Ecto neural progenitor cell (in vitro differentiated cells): ENCODE measurements at places on chromosomes 7 and 10.

DNA sequence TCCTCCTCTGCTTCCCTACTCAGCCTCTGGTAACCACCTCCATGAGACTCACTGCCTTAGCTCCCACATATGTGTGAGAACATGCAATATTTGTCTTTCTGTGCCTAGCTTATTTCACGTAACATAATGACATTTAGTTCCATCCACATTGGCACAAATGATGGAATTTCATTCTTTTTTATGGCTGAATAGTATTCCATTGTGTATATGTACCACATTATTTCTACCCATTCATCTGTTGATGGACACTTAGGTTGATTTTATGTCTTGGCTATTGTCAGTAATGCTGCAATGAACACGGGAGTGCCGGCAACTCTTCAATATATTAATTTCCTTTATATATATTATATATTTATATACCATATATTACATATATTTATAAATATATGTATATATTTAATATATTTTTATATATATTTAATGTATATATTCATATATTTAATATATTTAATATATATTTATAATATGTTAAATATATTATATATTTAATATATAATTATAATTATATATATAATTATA, 1046.9 kb downstream of the DNAJB9 start:
- no peak for DNase-seq

GRCh38 chr10:132958883-132959558, 16.7 kb upstream of the CFAP46 start:
- DNase-seq = no peak

GRCh38 chr7:37000511-37000910, 276.2 kb upstream of the AOAH start:
- DNase-seq = no peak

DNA sequence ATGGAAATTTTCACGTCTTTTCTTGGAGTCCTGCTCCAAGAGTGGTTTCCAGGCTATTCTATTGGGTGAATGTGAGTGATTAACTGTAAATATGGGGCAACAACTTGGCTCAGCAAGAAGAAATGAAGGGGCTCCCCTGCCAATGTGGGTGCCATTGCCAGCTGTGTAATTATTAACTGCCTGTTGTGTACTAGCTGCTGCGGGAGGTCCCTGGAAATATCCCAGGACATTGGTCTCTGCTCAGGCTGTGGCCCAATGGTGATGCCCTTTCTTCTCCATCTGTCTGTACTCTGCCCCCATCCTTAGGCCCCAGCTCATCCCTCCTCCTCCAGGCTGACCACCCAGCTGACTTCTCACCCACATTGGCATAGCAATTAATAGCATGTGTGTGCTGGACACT, 29.4 kb downstream of the NPTX2 start:
- DNase-seq = no peak

DNA sequence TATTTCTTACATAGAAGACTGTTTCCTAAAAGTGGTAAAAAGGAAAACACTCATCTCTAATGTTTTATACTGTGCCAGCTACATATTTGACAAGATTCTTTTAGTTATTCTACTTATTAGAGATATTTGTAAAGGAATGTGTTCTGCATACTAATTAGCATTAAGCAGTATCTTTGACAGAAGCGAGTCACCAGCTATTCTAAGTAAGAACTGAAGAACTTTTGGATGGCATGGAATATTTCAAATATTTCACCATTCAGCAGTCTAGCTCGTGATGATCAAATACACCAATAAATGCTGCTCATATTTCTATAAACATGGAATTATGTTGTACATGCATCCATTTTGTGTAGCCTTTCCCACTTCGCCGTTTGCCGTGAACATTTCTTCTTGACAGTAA, 241.6 kb upstream of the TCF7L2 start:
- DNase-seq = no peak

- DNase-seq = no peak
Observed at GRCh38 chr10:71836596-71836974, 14.5 kb downstream of the PSAP start.

DNA sequence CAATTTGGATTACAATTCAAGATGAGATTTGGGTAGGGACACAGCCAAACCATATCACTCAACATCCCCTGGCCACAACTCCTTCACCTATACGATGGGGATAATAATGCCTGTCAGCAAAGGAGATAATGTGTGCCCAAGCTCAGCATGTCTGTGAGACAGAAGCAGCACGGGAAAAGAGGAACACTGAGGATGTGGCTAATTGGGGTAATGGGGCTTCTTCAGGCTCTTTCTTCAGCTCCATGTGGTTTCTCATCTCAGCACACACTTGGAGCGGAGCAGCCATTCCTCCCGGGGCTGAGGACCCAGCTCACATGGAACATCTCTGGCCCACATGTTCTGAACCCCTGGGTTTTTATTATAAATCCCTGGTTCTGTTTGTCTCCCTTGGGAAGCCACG, 136.0 kb upstream of the NAMPT start:
- DNase-seq = no peak

GRCh38 chr10:59724098-59724938, 14.7 kb upstream of the SLC16A9 start:
- DNase-seq = no peak

GRCh38 chr7:30843741-30844482, 67.7 kb upstream of the AQP1 start:
- no peak for DNase-seq

GRCh38 chr7:11373546-11374142, 400.0 kb downstream of the PHF14 start:
- no peak for DNase-seq

GRCh38 chr7:41732843-41733306, 30.0 kb upstream of the INHBA start:
- no peak for DNase-seq

GRCh38 chr10:54758791-54759190, 42.2 kb downstream of the PCDH15 start:
- DNase-seq = no peak

GRCh38 chr7:155237297-155237696, 60.4 kb upstream of the INSIG1 start:
- no peak for DNase-seq

- DNase-seq = no peak
Observed at GRCh38 chr7:137342828-137343261, 688 bp downstream of the PTN start.

- no peak for DNase-seq
Observed at GRCh38 chr7:36082910-36083309, 70.1 kb upstream of the EEPD1 start.

GRCh38 chr10:48607356-48608278, 2.7 kb upstream of the ARHGAP22 start:
- no peak for DNase-seq

- DNase-seq = no peak
Observed at GRCh38 chr7:22920672-22921071, 93.3 kb downstream of the HYCC1 start.

DNA sequence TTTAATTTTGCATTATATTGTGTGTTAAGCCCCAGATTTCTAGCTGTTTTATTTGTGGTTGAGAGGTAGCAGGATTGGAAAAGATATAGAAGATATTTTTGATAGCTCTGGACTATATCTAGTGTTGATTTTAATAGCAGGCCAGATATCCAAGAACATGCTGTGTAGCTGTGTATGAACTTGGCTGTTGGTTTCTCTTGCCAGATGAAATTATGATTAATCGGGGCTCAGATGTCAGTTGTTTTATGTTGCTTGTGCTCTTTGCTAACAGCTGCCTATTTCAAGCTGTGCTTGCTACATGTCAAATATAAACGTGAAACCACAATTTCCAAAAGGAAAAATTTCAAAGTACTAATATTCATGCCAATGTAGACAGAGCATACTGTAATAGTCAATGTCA, 141.1 kb downstream of the GRM3 start:
- no peak for DNase-seq

GRCh38 chr7:7370076-7370475, 165.6 kb downstream of the COL28A1 start:
- no peak for DNase-seq

DNA sequence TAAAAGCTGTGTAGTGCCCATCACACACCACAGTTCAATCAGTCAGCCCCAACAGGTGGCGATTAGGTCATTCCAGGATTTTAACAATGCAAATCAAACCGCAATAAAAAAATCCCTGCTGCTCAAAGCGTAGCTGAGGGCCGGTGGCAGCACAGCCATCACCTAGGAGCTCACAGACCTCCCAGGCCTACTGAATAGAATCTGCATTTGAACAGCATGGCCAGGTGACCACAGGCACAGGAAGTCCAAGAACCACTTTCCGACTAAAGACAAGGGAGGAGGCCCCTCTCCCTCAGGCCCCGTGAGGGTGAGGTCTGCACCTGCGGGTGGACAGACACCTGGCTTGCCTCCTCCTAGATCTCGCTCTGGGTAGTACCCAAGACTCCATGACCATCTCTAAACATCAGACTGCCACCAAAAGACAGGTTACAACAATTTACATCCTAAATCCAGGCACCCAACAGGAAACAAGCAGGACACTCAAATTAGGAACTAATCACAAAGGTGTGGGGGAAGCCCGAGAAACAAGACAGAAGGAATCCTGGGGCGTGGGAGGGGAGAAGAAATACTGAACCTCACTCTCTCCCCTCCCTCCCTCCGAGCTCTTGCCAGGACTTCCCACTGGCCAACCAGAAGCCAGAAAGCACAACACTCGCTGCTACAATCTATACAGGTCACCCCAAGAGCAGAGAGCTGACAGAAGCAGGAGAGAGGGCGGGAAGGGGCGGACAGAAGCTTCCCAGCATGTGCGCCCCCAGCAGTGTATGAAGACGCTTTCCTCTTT, 19.2 kb downstream of the GNA12 start:
- no peak for DNase-seq

DNA sequence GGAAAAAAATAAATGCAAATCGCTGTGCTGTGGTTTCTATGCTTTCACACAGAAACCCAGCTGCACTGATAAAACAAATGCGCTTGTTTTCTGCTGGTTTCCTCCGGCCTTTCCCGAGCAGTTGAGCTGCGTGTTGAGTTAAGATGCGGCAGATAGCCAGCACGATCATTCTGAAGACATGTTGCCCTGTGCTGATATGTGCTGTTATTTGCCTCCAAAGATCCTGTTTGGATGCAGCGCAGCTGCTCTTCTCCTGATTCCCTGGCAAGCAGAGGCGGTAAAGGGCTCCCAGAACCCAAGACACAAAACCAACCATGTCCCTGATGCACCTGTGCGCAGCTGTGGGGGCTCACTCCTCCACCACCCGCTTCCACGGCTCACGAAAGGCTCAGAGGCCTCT, 225.4 kb downstream of the PAXIP1 start:
- DNase-seq = no peak

GRCh38 chr10:14555807-14556206, 218.9 kb downstream of the FAM107B start:
- DNase-seq = no peak

GRCh38 chr10:553233-553632, 136.2 kb downstream of the DIP2C start:
- no peak for DNase-seq

GRCh38 chr7:30805081-30805691, 34.0 kb downstream of the MINDY4 start:
- DNase-seq = no peak

DNA sequence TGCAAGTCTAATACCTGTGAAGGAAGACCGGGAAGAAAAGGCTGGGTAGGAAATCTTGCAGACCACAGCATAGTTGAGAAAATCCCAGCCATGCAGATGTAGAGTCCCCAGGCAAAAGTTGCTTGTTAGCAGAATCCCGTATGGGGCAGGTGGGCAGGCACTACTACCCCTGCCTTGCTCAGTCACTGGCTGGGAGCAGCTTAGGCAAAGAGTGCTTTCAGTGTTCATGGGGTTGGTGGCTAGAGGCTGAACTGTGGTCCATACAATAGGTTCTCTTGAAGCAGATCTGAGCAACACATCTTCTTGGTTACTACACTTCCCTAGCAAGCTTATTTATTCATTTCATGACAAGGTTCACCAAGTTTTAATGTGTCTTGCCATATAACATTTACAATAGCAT, 92.6 kb downstream of the AHCYL2 start:
- DNase-seq = no peak

DNA sequence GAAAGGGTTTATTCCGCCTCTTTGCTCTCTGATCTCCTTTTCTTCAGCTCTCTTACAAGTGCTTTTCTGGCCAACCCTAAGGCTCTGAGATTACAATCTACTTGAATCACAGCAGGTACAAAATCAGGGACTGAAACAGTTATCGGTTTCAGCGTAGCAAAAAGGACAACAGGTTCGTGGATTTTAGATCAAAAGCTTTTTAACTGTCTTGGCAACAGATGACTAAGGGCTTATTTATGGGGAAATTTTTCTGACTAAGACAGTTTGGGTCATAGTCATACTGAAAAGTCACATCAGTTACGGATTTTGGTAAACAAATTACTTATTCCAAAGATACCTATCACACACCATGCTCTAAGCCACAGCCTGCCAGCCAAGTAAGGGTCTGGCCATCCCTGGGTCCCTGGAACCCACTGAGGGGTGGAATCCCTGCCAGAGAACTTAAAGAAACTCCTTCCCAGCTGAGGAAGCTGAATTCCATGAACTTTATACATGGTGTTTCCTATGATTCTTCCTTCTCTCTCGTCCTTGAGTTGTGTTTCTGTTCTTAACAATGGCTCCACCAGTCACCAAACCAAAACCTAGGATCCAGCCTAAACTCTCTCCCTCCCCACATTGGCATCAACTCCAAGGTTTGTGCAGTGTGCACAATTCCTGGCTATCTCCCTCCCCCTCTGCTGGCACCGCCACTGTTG, 169.3 kb downstream of the FAM107B start:
- DNase-seq = no peak

DNA sequence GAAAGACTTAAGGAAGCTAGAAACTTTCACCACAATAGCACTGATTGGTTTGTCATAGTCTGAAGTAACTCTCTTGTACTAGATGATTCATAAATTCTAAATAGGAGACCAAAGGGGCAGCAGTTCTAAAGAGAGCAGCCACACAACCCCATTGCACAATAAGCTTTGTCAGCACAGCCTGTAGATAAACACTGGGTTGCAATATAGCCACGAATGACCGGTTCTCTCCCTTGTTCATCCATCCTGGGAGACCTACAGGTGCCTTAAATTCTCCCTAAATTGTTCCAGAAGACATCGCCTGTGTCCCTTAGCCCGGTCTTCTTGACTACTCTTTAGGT, 167.0 kb downstream of the SNX13 start:
- no peak for DNase-seq

- no peak for DNase-seq
Observed at GRCh38 chr7:99102361-99102760, 41.5 kb downstream of the SMURF1 start.

DNA sequence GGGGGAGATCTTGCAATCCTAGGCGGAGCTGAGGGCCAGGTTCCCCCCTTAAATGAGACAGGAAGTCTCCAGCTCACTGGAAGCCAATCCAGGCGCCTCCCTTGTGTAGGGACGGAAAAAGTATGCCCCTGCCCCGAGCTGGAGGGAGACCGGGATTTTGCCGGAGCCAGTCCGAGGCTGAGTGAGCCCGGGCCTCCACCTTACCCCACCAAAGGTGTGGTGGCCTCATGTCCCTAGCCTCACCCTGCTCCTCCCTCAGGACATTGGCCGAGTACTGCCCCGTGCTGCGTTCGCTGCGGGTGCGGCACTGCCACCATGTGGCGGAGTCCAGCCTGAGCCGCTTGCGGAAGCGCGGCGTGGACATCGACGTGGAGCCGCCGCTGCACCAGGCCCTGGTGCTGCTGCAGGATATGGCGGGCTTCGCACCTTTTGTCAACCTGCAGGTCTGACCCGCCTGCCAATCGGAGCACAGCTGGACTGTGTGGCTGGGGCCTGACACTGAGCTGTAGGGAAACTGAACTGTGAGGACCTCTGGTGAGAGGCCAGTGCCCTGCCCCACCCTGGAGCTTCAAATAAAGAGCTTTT, 2.0 kb downstream of the FBXL15 start:
- peak; percentile 82 for DNase-seq
